ENCODE measurements at places on chromosomes 1 and 21. TPM values are rescaled to one million over a fixed set of nuclear protein-coding genes. Genes with fewer than 3 reads are reported as not detected.

MSH4 gene
- total RNA-seq: 0.16 TPM

GRCh38 chr1:86948212-86948611 is 33.8 kb downstream of the HS2ST1 start:
- DNase-seq: peak; percentile 43

DNA sequence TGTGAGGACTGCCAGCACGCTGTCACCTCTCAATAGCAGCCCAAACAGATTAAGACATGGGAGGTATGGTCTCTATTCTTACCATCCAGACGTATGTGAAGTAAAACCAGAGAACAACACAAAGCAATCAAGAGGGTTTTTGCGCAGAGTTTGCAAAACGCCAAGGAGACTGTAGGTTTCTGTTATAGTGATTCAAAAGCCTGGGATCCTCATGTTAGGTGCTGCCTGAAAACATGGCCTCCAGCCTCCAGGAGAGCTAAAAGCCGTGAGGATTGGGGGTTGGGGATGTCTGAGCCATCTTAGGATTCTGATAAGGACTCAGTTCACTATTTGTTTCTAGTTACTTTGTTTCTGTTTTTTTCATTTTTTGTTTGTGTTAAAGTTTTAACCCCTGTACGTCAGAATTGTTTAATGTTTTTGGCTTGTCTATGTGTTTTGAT is 4.2 kb upstream of the CCT8 start:
- DNase-seq: peak; percentile 47

DNA sequence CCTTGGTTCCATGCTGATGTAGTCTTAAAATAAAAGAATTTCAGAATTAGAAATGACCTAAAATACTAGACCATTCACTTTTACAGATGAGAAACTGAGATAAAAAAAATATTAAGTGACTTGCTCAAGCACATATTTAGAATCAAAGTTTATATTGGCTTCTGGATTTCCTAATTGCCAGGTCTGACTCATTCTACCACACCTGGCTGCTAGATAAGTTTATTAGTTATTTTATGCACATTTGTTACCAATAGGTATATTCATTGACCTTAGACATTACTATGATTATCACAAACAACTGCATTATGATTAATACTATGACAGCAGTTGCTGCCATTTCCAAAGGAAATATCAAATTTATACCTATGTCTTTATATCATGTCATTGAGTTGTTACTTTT is 497.5 kb downstream of the RWDD3 start:
- DNase-seq: no peak

CDCA8 gene
- 0.25 TPM for total RNA-seq

GRCh38 chr1:55286856-55287602 is 71.9 kb upstream of the USP24 start:
- DNase-seq: peak; percentile 59

GRCh38 chr1:205531191-205532025 is 26.9 kb downstream of the CDK18 start:
- DNase-seq: no peak

DNA sequence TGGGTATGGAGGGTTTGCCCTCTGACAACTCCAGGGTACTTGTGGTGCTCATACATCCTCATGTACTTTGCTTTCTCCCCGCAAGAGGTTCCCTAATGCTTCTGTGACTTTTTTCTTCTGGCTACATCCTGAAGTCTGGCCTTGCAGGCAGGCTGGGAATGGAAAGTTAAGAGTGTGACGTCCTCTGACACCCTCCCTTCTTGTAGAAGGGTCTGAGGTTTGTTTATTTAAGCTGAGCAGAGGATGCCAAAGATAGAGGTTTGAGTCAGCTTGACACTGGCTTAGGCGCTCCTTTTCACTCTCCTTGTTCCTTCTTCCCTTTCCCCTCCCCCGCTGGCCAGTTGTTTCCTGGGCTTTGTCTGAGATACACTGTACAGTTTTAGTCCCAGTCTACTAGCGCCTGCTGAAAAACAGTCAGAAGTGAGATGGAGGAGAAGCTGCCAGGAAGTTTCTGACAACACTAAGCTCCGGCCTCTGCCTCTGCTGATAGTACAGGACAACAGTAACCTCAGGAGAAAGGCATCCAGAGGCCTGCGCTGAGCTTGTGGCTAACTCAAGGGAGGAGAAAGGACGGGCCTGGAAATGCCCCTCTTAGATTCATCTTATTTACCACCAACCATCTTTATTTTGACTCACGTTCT is at the start of gene MACF1:
TSS of gene MACF1 (plus strand) at position 255 of the 641 bp plus-strand sequence. CDS start at position 583, 328 bp downstream.
- DNase-seq: peak; percentile 98

- no peak for DNase-seq
Observed at GRCh38 chr1:89465201-89465600, 59.4 kb upstream of the LRRC8B start.
